ENCODE measurements at places on chromosomes 5 and 9.
A peak's percentile ranks its signal among the peaks of the same experiment; 100 is the strongest.

DNA sequence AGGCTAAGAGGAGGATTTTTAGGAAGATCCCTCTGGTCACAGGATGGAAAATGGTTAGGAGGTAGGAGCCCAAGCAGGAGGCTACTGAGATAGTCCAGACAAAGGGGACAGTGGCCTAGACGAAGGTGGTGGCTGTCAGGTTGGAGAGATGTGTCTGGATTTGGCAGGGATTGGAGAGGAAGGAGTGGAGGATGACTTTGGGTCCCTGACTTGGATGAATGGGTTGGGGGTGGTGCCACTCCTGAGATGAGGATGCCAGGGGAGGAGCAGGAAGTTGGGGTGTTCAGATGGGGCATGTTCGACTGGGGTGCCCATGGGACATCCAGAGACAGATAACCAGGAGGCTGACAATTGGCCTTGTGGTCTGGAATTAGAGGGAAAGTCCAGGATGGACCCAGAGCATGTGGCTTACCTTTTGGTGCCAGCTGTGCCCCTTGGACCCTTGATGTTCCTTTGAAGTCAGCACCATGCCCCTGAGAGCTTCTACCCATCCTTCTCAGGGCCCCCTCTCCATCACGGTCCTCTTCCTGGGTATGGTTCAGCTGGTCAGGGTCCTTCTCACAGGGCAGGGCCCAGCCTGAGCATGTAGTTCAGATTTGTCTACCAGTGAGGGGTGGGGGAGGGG lies 15.1 kb upstream of the IGFBPL1 start:
- DNase-seq, result no peak

GRCh38 chr5:56983593-56984361 lies 31.9 kb upstream of the MIER3 start:
- DNase-seq, result no peak

DNA sequence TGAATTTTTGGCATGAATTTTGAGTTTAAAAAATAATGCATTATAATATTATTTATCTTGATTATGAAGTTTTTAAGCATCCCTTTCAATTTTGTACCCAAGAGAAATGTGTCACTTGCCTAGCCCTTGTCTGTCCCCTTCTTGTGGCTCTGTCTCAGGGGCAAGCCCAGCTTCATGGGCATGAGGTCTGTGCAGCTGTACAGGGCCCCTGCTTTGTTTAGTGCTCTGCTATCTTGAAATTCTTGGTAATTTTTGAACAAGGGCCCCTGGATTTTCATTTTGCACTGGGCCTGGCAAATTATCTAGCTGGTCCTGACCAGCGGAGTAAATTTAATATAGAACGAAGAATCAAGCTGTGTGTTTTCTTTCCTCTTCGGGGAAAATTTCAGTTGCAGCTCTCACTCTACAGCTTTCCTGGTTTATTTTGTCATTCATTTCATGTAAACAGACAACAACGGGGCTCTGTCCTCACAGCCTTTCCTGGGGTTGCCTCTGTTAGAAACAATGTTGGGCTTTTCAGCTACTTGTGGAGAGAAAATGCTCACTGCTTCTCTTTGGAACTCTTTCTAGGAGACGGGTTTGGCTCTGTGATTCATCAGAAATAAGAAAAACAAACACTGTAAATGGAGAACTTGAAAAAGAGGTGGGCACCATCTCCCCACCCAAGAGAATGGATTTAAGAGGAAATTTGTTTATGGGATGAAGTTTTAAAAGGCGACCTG lies 41.1 kb downstream of the LIX1 start:
- no peak for DNase-seq

GRCh38 chr5:82911910-82912309 lies 165.3 kb downstream of the TMEM167A start:
- no peak for DNase-seq

DNA sequence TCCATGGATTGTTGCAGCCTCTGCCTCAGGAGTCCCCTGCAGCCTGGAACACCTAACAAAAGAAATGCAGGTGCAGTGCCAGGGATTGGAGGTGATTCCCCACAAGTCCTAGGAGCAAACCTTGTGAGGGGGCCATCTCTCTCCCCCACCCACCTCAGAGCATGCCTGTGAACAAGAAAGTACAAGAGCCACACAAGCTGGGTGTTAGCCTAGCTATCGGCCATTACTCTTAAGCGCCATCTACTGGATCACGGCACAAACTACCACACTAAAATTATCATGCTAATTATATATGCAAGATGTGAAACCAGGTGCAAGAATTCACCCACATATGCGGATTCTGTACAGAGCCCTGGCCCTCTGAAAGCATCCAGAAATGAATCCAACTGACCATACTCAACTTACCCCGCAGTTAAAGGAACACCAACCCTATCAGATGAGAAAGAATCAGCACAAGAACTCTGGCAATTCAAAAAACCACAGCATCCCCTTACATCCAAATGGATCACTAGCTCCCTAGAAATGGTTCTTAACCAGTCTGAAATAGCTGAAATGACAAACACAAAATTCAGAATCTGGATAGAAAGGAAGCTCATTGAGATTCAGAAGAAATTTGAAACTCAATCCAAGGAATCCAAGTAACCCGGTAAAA lies 16.5 kb upstream of the PRSS3 start:
- peak; percentile 15 for DNase-seq

DNA sequence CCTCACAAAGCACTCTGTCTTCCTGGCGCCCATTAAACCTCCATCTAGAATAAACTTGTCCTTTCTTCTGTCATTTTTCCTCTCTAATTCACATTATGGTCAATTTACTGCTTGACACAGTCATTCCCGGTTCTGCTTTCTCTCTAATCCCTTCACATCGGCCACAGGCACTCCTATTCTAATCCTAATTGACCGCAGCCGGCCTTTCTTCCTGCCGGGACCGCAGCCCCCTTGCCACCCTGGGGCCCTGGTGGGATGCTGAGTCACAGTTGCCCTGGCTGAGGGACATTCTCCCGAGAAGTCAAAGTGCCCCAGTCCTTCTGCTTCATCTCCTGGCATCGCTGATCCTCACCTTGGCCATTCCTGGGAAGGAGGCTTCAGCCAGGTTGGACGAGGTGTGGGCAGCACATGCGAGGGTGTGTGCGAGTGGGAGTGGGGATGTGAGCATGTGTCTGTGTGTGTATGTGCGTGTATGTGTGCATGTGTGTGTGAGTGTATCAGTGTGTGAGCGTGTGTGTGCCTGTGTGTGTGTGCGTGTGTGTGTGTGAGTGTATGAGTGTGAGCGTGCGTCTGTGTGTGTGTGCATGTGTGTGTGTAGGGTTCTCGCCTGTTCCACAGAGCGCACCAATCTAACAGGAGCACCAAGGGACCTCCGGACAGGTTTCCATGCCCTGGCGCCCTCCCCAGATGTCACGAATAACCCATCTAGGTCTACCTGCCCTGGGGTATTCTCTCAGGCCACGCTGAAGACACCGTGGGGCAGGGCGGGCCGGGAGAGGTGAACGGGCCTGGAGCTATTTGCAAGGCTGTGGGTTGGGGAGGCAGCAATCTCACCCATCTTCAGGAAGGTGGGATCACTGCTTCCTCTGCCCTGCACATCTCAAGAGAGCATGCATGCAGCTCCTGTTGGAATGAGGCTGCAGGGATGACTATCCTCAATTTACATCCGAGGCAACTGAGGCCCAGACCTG lies 191.2 kb downstream of the PAX5 start:
- no peak for DNase-seq

DNA sequence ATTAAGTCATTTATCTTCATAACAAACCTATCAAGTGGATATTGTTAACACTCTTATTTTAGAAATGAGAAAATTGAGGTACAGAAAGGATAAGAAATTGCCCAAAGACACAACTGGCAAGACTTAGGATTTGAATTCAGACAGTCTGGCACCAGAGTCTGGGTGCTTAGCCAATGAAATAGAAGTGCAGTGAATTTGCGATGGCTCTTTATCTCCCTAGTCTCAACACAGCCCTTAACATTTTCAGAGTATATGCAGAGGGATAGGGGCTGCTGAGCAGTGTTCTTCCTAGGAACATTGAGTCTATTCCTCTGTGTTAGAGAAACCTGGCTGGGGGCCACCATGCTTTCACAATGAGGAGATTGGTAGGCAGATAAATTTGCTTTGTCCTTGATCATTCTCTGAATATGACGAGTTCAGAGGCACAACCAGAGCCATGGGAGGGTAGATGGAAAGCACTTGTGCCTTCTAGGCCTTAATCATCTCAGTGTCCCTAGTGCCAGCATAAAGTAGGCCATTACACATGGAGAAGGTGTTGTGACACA lies 6.1 kb upstream of the FSD1L start:
- no peak for DNase-seq

DNA sequence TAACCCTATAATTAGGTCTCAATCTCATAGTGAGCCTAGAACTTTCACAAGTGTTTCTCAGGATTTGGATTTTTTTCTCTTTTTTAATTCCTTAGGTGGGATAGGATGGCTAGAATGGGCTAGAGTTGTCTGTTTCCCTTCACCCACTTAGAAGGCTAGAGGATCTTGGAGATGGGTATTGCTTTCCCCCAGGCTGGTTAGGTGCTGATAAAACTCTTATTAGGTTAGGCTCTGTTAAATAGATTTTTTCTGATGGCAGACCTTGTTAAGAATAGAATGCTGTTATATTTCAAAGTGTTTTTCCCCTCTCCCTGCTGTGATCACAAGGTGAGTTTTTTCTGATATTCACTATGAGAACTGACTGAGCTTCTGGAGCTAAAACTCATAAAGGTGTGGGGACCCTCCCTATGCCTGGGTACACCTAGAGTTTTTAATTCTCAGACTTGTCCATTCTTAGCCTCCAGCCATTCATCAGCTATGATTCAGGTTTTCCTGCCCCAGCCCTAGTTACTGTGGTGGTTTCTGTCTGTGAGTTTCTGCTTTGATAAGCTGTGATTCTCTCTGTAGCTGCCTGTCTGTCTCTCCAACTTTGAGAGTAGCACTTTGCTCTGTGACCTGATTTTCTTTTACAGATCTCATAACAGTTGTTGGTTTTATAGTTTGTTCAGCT lies 132.4 kb downstream of the HACD4 start:
- DNase-seq, result no peak

DNA sequence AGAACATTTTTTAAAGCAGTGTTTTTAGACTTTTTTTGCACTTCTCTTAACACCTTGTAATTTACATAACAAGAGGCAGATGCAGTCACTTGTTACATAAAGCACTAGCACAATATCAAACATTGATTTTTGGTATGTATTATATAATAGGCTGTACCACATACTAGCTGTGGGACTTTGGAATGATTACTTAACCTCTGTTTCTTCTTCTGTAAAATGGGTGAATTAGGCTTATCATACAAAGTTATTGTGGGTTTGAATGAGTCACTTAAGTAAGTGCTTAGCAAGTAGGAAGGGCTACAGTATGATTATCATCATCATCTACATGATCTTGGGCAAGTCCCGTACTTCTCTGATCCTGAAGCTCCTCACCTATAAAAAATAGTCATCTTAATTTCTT lies 2.1 kb downstream of the FAM81B start:
- DNase-seq, result no peak

DNA sequence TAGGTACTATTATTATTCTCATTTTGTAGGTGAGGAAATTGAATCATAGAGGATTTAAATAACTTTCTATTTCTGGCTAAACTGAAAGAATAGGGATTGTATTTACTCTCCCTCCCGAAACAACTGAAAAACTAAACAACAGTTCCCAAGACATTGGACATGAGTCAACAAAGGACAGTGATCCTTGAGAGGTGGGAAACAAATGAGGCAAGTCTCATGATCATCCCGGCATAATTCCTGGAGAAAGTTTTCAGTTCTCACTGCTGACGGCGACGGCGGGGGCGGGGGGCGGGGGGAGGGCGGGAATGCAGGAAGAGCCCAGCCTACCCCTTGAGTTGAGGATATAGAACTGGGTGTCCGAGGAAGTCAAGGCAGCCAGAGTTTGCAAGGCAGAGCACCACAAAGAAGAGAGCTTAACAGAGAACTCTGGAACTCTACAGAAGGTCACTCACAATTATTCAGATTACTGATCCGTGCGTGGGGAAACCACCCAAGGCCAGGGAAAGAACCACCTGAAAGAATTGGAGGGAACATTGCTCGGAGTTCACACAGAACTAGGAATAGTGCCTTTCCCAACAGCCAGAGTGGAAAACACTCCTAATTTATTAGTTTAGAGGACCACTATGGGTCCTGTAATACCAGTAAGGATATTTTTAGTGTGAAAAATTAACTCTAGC lies 27.4 kb upstream of the WHRN start:
- no peak for DNase-seq

- DNase-seq, result no peak
These were observed 2.7 kb upstream of the IL12B start for GRCh38 chr5:159332800-159333544.

GRCh38 chr5:147472664-147473475 lies 37.0 kb downstream of the DPYSL3 start:
- no peak for DNase-seq

- DNase-seq, result no peak
These were observed 9.5 kb downstream of the MEF2C start for GRCh38 chr5:88873447-88873846.

DNA sequence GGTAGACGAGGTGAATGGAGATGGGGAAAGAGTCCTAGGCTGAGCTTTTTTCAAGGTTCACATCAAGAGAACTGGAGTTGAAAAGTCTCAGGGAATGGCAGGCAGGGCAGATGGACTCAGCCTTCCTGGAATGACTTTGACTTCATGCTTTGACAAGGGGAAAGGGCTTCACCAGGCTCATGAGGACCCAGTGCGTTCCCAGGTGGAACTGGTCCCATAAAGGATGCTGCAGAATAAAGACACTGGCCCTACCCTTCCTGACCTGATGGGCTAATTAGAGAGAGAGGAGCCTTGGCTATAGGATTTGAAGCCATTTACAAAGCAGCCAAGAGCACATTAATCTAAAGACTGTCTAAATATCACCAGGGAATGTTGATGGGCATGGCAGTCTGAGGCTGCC lies 63.8 kb downstream of the IL31RA start:
- DNase-seq, result no peak

DNA sequence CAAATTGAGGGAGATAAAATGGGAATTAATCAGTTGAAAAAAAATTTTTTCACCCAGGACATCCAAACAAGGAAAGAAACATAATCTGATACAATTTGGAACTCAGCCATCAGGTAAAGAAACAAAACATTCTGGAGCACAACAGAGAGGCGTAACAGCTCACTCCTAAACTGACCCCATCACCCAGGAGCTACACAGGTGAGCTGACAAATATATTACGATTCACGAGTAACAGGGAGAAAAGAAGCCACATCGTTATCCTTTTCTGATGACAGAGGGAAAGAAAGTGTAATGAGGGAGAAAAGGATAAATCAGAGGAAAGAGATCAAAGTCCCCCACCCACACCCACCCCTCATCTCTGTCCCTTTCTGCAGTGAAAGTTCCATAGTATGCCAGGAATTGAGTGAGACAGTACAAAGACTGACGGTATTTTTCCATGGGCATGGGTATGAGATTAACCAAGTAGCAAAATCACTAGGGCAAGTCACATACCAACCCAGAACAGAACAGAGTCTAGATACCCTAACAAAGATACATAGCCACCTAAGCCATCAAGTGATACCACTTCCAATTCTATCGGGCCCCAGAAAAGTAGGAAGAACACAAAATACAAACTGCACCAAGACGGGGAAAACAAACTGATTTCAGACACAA lies 45.4 kb downstream of the TMEM245 start:
- DNase-seq, result no peak

DNA sequence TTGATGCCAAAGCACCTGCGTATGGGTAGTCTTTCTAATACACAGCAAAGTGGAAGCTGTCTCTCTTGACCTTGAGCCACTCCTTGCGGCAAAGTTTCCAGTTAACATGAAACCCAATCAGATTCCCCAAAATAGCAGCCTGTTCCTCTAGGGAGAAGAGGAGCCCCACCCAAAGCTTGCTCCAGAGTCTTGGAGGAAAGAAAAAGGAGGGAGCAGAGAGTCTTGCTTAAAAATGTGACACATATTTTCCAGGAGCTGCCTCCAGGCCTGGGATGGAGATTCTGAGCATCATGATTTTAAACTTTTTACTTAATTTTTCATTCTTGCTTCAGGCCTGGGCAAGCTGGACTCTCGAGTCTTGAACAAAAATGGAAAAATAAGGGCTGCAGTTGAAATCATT lies 223.5 kb upstream of the TNC start:
- no peak for DNase-seq

Data from stimulated activated CD4-positive, alpha-beta T cell treated with anti-CD3 and anti-CD28 coated beads, TNF-alpha, amount 100 ng/mL, for 48 hours (primary cell).